ENCODE measurements at places on chromosomes 12 and 14. TPM values are rescaled to one million over a fixed set of nuclear protein-coding genes. Genes with fewer than 3 reads are reported as not detected.

The ARHGDIB gene
- 244 TPM for total RNA-seq

The HOTAIR gene
- total RNA-seq = not detected

The RASSF8 gene
- 40.6 TPM for total RNA-seq

The PTPRO gene
- total RNA-seq = 0.06 TPM

The RTN1 gene
- 0.16 TPM for total RNA-seq

The CLEC1B gene
- total RNA-seq = not detected

The SPIC gene
- not detected for total RNA-seq

The CAPS2 gene
- 1.0 TPM for total RNA-seq

The DLK1 gene
- not detected for total RNA-seq

The SIX6 gene
- not detected for total RNA-seq

The CLIP1 gene
- total RNA-seq = 32.4 TPM

The MFAP5 gene
- 0.13 TPM for total RNA-seq

The FAM177A1 gene
- 33.4 TPM for total RNA-seq

The ART4 gene
- 2.1 TPM for total RNA-seq

The SMIM41 gene
- 0.13 TPM for total RNA-seq

The CCDC38 gene
- not detected for total RNA-seq

The KRT77 gene
- not detected for total RNA-seq

The LBHD2 gene
- total RNA-seq = not detected

The L2HGDH gene
- 3.1 TPM for total RNA-seq

The SYCP3 gene
- total RNA-seq = not detected

The IAPP gene
- not detected for total RNA-seq

The C12orf76 gene
- 20.3 TPM for total RNA-seq

The KRT83 gene
- total RNA-seq = not detected

The RPL41 gene
- total RNA-seq = 2,621 TPM

The TMX1 gene
- total RNA-seq = 33.5 TPM

The ST8SIA1 gene
- total RNA-seq = 0.06 TPM
